ENCODE measurements at places on chromosomes 6 and 20. TPM values are rescaled to one million over a fixed set of nuclear protein-coding genes. Genes with fewer than 3 reads are reported as not detected.

Gene SNTA1
- polyA plus RNA-seq = 31.6 TPM

Gene SLC35D3
- 0.21 TPM for polyA plus RNA-seq

Gene PFDN4
- 53.0 TPM for polyA plus RNA-seq

Gene EPB41L1
- polyA plus RNA-seq = 24.0 TPM

Gene VIP
- 0.88 TPM for polyA plus RNA-seq

Gene FAM83B
- 4.8 TPM for polyA plus RNA-seq

Gene SOX18
- polyA plus RNA-seq = 16.8 TPM

Gene SCRT2
- not detected for polyA plus RNA-seq

Gene POU3F2
- 0.08 TPM for polyA plus RNA-seq

Gene CRISP2
- not detected for polyA plus RNA-seq

Gene RAET1L
- not detected for polyA plus RNA-seq

Gene SLC17A1
- not detected for polyA plus RNA-seq

Gene RBBP8NL
- not detected for polyA plus RNA-seq

Gene TREM2
- polyA plus RNA-seq = 0.76 TPM

Gene SLC17A2
- polyA plus RNA-seq = not detected

Gene TCF15
- 2.8 TPM for polyA plus RNA-seq

Gene RBPJL
- not detected for polyA plus RNA-seq

Gene HLA-DQA2
- polyA plus RNA-seq = not detected

Gene MBOAT1
- polyA plus RNA-seq = 4.0 TPM

Gene GINM1
- polyA plus RNA-seq = 47.4 TPM

Gene BRD2
- polyA plus RNA-seq = 160 TPM

Gene PRICKLE4
- polyA plus RNA-seq = 4.1 TPM

Gene FAM83C
- polyA plus RNA-seq = not detected

Gene CST7
- 0.60 TPM for polyA plus RNA-seq

Gene FKBP1A
- 250 TPM for polyA plus RNA-seq

Gene FHL5
- 1.1 TPM for polyA plus RNA-seq

Gene EGFL8
- 25.8 TPM for polyA plus RNA-seq

Gene DYNLT2
- polyA plus RNA-seq = 2.3 TPM

Gene ZNF451
- polyA plus RNA-seq = 28.2 TPM

Gene GATA5
- polyA plus RNA-seq = not detected

Gene PAK5
- polyA plus RNA-seq = 0.09 TPM

All from muscle of back (tissue), 13 donors.